Stimulated activated CD4-positive, alpha-beta T cell treated with anti-CD3 and anti-CD28 coated beads, Interleukin-15, amount 100 ng/mL, for 1 hour (primary cell): ENCODE measurements at places on chromosomes 13 and 19.
A peak's percentile ranks its signal among the peaks of the same experiment; 100 is the strongest.

GRCh38 chr19:45878043-45878794 is 7.7 kb downstream of the IRF2BP1 start:
- no peak for DNase-seq

DNA sequence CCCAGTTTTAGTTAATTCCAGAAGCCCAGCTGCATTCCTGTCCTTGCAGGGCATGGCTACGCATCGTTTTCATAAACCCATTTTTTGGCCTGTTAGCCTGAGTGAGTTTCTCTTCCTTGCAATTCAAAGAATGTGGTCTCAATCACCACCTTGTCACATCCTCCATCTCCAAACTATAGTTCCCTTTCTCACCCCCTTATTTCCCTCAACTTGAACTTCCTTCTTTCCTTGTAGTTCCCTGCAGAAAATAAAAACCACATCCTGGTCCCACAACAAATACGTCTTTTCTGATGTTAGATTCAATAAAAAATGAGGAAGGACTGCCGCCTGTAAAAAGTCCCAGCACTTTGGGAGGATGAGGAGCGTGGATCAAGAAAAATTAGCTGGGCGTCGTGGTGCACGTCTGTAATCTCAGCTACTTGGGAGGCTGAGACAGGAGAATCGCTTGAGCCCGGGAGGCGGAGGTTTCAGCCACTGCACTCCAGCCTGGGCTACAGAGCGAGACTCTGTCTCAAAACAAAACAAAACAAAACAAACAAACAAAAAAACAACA is 13.2 kb downstream of the ADGRE3 start:
- DNase-seq: no peak

GRCh38 chr13:79231887-79232286 is 174.2 kb downstream of the RBM26 start:
- DNase-seq: no peak

- no peak for DNase-seq
These were observed 437 bp downstream of the SMARCA4 start for GRCh38 chr19:10961073-10961860.

DNA sequence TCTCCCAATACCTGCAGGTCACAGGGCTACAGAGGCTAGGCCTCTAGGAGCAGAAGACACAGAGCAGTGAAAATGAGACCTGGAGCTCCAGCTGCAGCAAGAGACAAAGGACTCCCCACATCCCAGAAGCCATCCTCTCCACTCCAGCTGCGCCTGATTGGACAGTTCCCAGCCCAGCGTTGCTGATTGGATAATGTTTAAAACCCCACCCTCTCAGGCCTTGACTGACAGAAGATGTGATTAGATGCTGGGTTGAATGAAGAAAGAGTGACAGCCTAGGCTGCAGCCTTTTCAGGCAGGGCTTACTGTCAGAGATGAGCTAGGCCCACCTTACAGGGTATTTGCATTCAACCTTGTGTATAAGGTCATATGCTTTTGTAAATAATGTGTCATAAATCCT is 59.4 kb downstream of the ZNF708 start:
- DNase-seq: no peak

GRCh38 chr13:82713687-82714405 is 1168.4 kb downstream of the SLITRK1 start:
- no peak for DNase-seq

- no peak for DNase-seq
These were observed 1.4 kb downstream of the ASPDH start for GRCh38 chr19:50512112-50512998.

GRCh38 chr19:5369962-5370367 is 29.4 kb upstream of the PTPRS start:
- no peak for DNase-seq

GRCh38 chr19:3801412-3802096 is 15.4 kb upstream of the MATK start:
- DNase-seq: peak; percentile 26

DNA sequence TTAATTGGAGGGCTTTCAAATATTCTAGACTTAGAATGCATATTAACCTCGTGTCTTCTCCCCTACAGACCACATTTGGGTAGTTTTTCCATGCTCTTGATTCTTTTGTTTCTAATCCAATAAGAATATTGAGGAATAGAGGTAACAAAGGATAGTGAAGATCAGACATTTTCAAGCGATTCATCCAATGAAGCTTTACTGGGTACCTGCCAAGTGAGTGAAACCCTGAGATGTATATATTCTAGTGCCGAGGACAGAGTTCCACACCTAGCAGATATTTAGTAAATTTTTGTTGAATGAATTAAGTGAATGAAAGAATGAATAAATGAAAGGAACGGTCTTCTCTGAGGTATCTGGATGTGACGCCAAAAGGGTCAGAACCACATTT is 442 bp upstream of the RFC3 start:
- DNase-seq: no peak

- no peak for DNase-seq
These were observed 16.2 kb downstream of the PCID2 start for GRCh38 chr13:113192279-113192678.

DNA sequence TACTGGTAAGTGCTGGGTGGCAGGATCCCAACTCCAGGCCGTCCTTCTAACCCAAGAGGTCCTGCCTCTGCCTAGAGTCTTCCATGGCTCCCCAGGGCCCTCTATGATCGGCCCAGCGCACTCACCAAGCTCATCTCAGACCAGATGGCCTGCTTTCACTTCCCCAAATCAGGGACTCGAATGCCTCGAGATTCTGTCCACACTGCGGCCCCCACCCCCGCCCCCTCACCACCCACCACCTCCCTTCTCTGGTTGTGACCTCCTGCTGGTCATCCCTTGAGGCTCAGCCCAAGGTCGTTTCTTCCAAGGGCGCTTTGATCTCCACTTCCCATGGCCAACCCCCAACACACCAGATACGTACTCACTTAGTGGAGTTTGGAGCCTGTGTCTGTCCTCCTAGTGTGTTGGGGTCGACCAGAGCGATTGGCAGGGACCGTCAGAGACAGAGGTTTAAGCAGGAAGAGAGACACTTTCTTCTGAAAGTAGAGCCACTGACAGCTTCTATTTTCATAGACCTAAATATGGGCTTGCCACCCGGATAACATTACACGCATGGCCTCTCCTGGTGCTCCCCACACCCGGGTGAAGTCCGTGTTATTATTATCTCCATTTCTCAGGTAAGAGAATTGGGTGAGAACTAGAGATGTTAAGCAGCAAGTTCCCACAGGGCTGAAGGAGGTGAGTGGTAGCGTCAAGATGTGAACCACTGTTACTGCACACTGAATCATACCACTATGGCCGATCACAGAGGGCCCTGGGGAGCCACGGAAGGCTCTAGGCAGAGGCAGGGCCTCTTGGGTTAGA is at the start of gene FCER2:
Gene FCER2, minus strand, starts transcription at position 478 of the 804 bp plus-strand sequence. CDS start 2,371 bp downstream, outside the sequence.
- DNase-seq: no peak
